Activated naive CD8-positive, alpha-beta T cell treated with anti-CD3 and anti-CD28 coated beads, Interleukin-2, amount 50 U/mL, for 16 hours (primary cell): ENCODE measurements at places on chromosomes 2 and 18.

- DNase-seq = no peak
These were observed 68.1 kb downstream of the C1D start for GRCh38 chr2:67994716-67995115.

- DNase-seq = no peak
These were observed 611.0 kb downstream of the KCNJ3 start for GRCh38 chr2:155309483-155309882.

DNA sequence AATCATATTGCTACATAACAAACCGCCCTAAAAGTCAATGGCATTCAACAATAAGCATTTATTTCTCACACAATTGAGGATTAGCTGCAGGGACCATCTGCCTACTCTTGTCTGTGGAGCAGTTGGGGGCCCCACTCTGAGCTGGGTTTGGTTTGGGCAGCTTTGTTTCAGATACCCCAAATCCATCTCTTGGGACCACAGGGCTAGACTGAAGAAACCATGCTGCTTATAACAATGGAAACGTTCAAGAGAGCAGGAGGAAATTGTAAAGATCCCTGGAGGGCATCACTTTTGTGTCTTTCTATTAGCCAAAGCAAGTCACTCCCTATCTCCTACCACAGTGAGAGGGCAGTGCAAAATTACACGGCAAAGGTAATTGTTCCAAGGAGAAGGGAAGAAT is 146.5 kb upstream of the MGAT5 start:
- no peak for DNase-seq

- no peak for DNase-seq
These were observed 123.3 kb upstream of the NYAP2 start for GRCh38 chr2:225276207-225276606.

DNA sequence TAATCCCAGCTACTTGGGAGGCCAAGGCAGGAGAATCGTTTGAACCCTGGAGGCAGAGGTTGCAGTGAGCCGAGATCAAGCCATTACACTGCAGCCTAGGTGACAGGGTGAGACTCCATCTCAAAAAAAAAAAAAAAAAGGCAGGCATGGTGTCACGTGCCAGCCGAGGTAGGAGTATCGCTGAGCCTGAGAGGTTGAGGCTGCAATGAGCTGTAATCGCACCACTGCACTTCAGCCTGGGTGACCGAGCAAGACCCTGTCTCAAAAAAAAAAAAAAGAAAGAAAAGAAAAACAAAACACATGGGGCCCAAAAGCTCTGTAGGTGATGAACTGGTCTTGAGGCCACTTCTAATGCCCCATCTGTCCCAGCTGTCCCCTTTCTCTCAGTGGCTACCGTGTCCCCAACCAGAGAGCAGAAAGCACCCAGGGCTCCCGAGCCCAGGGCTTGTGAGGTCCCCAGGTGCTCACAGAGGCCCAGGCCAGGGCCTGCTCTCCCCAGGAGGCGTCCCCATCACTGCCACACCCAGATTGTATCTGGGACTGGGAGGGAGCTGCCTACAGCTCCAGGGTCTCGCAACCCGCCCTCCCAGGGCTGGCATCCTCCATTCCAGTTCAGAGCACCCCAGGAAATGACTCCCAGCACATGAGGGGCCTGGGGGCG is 8.5 kb downstream of the KLHL30 start:
- DNase-seq = no peak
